Testis (tissue), 5 donors: ENCODE measurements at places on chromosomes 16 and 17.

- H3K36me3 ChIP-seq: no peaks in the 10 kb centered on the region
- DNase-seq: no peak
- no peak overlapping the region for H3K4me3 ChIP-seq
Measured at GRCh38 chr17:31529841-31530251, 138.4 kb downstream of the RAB11FIP4 start.

- H3K4me1 ChIP-seq: no peaks in the 10 kb centered on the region
- no peak overlapping the region for H3K27ac ChIP-seq
- H3K4me3 ChIP-seq: no peak overlapping the region
- DNase-seq: peak; percentile 62
- H3K36me3 ChIP-seq: no peaks in the 10 kb centered on the region
Measured at GRCh38 chr17:65278050-65278819, 141.1 kb downstream of the RGS9 start.

- H3K27me3 ChIP-seq: no peaks in the 10 kb centered on the region
- peak overlapping the region; percentile 80 for H3K27ac ChIP-seq
- H3K4me3 ChIP-seq: peak overlapping the region; percentile 68
- H3K36me3 ChIP-seq: no peaks in the 10 kb centered on the region
Measured at GRCh38 chr16:85612191-85612800, 826 bp upstream of the GSE1 start.

- peaks cover 30% of the 10 kb centered on the region for H3K4me1 ChIP-seq
- peak overlapping the region; percentile 74 for H3K27ac ChIP-seq
- no peaks in the 10 kb centered on the region for H3K27me3 ChIP-seq
Measured at GRCh38 chr16:88454523-88454947, 1.5 kb downstream of the ZFPM1 start.

DNA sequence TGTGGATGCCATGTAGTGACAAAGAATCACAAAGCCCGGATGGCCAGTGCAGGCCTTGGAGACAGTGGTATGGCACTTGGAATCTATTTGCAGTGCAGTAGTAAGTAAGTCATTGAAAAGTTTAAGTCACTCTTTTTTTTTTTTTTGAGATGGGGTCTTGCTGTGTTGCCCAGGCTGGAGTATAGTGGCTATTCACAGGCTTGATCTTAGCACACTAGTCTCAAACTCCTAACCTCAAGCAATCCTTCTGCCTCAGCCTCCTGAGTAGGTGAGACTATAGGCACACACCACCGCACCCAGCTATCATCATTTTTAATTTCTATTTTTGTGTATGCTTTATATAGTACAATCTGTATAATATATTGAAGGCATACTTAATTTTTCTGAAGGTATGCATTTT lies 4.3 kb upstream of the PLSCR3 start:
- H3K4me1 ChIP-seq: peaks cover 17% of the 10 kb centered on the region
- no peaks in the 10 kb centered on the region for H3K36me3 ChIP-seq
- H3K4me3 ChIP-seq: no peak overlapping the region
- DNase-seq: no peak

GRCh38 chr17:13921841-13922776 lies 147.2 kb upstream of the COX10 start:
- H3K27ac ChIP-seq: no peak overlapping the region
- H3K4me1 ChIP-seq: no peaks in the 10 kb centered on the region
- H3K27me3 ChIP-seq: no peaks in the 10 kb centered on the region
- no peaks in the 10 kb centered on the region for H3K36me3 ChIP-seq
- no peak for DNase-seq
